ENCODE measurements at places on chromosomes 1 and 21. TPM values are rescaled to one million over a fixed set of nuclear protein-coding genes. Genes with fewer than 3 reads are reported as not detected.
A peak's percentile ranks its signal among the peaks of the same experiment; 100 is the strongest.

The LENEP gene
- 0.84 TPM for total RNA-seq

The LHX8 gene
- total RNA-seq = not detected

The CLCA4 gene
- not detected for total RNA-seq

The ARHGEF16 gene
- 60.5 TPM for total RNA-seq

- no peak for DNase-seq
- H3K4me1 ChIP-seq = peaks cover 14% of the 10 kb centered on the region
- no peaks in the 10 kb centered on the region for H3K36me3 ChIP-seq
- H3K27me3 ChIP-seq = peaks cover 18% of the 10 kb centered on the region
- peak overlapping the region; percentile 16 for H3K27ac ChIP-seq
- H3K4me3 ChIP-seq = no peak overlapping the region
Measured at GRCh38 chr21:41564871-41565274, 56.9 kb upstream of the TMPRSS2 start.

- H3K4me1 ChIP-seq = no peaks in the 10 kb centered on the region
- DNase-seq = no peak
- H3K4me3 ChIP-seq = no peak overlapping the region
- H3K36me3 ChIP-seq = peaks cover 4% of the 10 kb centered on the region
Measured at GRCh38 chr1:78155121-78155520, 109.4 kb downstream of the GIPC2 start.

DNA sequence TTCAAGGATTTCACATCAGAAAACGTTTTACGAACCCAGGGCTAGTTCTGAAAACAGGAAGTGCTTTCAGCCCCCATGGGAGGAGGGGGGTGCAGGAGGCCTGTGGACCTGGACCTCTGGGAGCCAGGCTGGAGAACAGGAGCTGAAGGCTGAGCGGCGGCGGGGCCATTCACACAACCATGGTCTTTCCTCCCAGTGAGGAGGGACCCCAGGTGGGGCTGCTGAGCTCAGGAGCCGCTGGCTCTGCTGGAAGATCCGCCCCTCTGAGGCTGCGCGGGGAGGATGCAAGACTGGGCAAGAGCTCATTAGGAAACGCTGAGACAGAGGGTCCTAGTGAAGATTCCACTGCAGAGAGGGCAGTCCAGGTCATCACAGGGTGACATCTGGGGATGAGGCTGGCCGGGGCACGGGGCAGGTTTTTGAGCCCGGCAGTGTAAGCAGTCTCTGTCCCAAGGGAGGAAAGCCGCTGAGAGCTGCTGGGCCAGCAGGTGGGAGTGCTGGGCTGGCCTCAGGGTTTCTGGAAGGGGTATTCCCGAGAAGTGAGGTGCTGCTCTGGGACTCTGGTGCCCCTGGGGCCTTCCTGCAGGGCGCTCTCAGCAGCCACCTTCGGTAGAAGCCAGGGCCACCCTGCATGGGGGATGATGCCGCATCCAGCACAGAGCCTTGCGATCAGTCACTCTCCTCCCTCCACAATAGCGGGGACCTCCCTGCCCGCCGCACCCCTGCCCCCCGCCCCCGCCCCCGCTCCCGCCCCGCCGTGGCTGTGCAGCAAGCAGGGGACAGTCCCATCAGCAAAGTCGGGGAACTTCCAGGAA lies 7.5 kb downstream of the MX2 start:
- H3K4me3 ChIP-seq = peak overlapping the region; percentile 56
- DNase-seq = no peak

DNA sequence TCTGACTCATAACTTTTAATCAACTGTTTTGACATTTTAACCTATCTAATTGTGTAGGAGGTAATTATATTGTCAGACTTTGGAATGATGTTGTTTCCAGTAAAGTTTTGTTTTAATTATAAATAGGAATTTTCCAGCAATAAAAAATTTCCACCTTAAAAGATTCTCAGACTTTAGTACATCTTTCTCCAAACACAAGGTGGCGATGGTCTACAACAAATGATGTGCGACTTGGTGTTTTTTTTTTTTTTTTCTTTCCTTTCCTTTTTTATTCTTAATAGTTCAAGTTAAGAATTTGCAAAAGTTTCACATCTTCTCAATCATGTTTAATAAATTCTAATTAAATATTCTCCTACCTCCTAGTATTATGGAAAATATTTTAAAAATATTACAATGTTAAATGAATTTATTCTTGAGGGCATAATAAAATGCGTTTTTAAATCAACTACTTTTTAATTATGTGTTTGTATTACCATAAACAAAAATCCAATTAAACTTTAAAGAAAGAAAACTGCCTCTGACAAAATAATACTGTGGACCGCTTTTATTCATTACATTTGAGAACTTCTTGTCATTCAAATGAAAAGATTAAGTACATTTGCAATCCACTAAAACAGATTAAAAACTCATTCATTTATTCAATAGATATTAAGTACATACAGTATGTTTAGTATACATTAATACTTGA lies 4.4 kb upstream of the ADAMTS1 start:
- no peak overlapping the region for H3K27ac ChIP-seq
- peaks cover 13% of the 10 kb centered on the region for H3K4me1 ChIP-seq
- H3K36me3 ChIP-seq = no peaks in the 10 kb centered on the region
- H3K4me3 ChIP-seq = no peak overlapping the region
- peaks cover 8% of the 10 kb centered on the region for H3K27me3 ChIP-seq

DNA sequence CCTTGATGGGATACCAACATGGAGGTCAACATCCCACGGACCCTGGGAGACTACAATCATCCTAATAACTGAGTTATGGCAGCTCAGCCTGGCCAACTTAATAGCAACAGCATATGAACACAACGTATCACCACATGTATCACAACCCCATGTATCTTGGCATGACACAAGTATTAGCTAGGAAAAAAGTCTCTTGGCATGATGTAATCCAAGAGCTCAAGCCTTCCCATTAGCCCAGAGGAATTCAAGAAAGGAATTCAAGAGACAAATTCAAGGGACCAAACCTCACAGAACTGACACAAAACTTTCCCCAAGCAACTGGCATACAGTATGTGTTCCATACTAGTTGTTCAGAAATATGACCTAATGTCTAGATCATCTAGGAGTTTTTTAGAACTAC lies 100.9 kb upstream of the HMGB4 start:
- DNase-seq = no peak
- H3K36me3 ChIP-seq = no peaks in the 10 kb centered on the region
- H3K4me3 ChIP-seq = no peak overlapping the region
- H3K27me3 ChIP-seq = no peaks in the 10 kb centered on the region
- H3K4me1 ChIP-seq = no peaks in the 10 kb centered on the region
- H3K27ac ChIP-seq = no peak overlapping the region

GRCh38 chr1:40694353-40694874 lies 2.9 kb downstream of the NFYC start:
- no peaks in the 10 kb centered on the region for H3K27me3 ChIP-seq
- DNase-seq = no peak
- H3K4me1 ChIP-seq = peaks cover 27% of the 10 kb centered on the region
- no peaks in the 10 kb centered on the region for H3K36me3 ChIP-seq

The RBM11 gene
- 7.4 TPM for total RNA-seq

GRCh38 chr1:84298328-84298683 lies 3.2 kb upstream of the SAMD13 start:
- H3K4me3 ChIP-seq = peak overlapping the region; percentile 90
- H3K27ac ChIP-seq = peak overlapping the region; percentile 97
- peaks cover 41% of the 10 kb centered on the region for H3K36me3 ChIP-seq
- H3K4me1 ChIP-seq = peaks cover 42% of the 10 kb centered on the region
- no peaks in the 10 kb centered on the region for H3K27me3 ChIP-seq

The ZNF687 gene
- 45.0 TPM for total RNA-seq

The LCE1F gene
- not detected for total RNA-seq

The C2CD4D gene
- total RNA-seq = 1.3 TPM

The LMX1A gene
- 0.18 TPM for total RNA-seq

The TP73 gene
- total RNA-seq = 2.4 TPM

- H3K27ac ChIP-seq = no peak overlapping the region
- no peaks in the 10 kb centered on the region for H3K36me3 ChIP-seq
- H3K4me1 ChIP-seq = peaks cover 4% of the 10 kb centered on the region
Measured at GRCh38 chr1:43856188-43856587, 77.4 kb upstream of the ARTN start.

- peaks cover 3% of the 10 kb centered on the region for H3K27me3 ChIP-seq
- peak within 1 kb of the TSS; percentile 97 for H3K27ac ChIP-seq
- H3K36me3 ChIP-seq = peaks cover 4% of the 10 kb centered on the region
- H3K4me1 ChIP-seq = peaks cover 6% of the 10 kb centered on the region
- peak within 1 kb of the TSS; percentile 85 for H3K4me3 ChIP-seq
Measured at GRCh38 chr1:9234223-9235095, at the start of gene H6PD. H6PD (plus strand) TSS chr1:9234774; CDS start chr1:9244935, 10,161 bp downstream.
